ENCODE measurements at places on chromosomes 3 and 15.

- DNase-seq, result peak; percentile 34
Measured at GRCh38 chr15:78641102-78641748, at the start of gene CHRNB4. TSS of gene CHRNB4 (minus strand) at chr15:78641210. CDS start at chr15:78641133, 77 bp downstream.

DNA sequence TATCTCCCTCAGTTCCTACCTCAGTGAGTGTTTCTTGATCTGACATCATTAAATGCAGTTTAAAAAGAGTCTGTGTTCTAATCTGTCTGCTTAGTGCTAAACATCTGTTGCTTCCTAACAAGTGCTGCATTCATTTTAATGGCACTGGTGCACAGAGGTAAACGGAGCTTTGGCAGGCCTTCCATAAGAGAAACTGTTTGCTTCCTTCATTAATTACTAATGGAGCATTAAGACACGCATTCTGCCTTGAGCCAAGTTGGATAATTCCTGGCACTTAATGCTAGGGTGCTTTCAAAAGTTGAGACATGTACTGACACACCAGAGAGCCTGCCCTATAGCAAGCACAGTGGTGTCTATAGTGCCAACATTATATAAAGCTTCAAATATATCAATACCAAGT is 34.7 kb downstream of the SCG5 start:
- DNase-seq, result no peak

- no peak for DNase-seq
Measured at GRCh38 chr3:148866261-148866660, 1.2 kb downstream of the CPA3 start.

DNA sequence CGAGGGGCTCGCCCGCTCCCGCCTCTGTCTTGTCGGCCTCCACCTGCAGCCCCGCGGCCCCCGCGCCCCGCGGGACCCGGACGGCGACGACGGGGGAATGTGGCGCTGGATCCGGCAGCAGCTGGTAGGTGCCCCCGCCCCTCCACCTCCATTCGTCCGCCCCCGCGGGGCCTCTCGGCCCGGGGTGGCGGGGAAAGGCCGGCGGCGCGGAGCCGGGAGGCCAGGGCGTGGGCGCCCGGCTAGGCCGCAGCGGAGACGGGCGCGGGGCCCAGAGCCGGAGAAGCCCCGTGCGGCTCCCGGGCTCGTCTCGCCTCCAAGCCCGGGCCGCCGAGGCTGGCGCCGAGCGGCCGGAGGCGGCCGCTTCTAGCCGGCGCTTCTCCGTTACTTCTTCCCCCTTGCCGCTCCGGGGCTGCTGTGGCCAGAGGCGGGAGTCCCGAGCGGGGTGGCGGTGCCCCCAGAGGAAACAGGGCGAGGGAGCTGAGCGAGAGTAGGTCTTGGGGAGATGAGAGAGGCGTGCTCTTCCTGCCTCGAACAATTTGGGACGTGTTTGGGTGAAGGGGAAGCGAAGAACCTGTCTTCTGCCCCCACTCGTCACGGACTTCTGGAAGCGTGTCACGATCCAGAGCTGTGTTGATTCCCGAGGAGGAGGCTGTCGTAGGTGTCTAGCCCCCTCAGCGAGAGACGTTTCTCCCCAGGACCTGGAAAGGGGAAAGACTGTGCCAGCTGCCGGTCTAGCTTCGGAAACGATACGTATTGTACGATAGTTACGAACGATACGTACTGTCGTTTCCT is 555 bp downstream of the ATP11B start:
- DNase-seq, result peak; percentile 53

GRCh38 chr3:152071924-152072323 is 196.8 kb upstream of the MBNL1 start:
- no peak for DNase-seq

GRCh38 chr3:31377045-31377642 is 155.6 kb upstream of the STT3B start:
- DNase-seq, result peak; percentile 9

DNA sequence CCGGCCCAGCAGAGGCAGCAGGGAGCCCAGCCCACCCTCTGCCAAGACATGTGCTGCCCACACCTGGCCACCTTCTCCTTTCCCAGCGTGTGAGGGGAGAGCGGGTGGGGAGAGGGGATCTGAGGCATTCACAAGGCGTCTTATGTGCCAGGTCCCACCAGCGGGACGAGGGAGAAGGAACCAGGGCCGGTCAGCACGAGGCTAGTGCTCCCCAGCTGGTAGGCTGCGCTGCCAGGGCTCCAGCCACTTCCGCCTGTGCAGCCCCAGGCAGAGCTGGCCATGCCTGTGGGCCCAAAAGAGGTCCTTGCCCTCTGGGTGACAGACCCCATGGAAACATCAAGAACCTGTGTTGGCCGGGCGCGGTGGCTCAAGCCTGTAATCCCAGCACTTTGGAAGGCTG is 5.9 kb downstream of the MESP1 start:
- DNase-seq, result no peak

Measured in stimulated activated naive CD8-positive, alpha-beta T cell treated with anti-CD3 and anti-CD28 coated beads, Interleukin-15, Interleukin-2, amounts not matched to agents 100 U/mL and 50 U/mL, for 24 hours (primary cell).